ENCODE measurements at places on chromosomes 6 and 20. TPM values are rescaled to one million over a fixed set of nuclear protein-coding genes. Genes with fewer than 3 reads are reported as not detected.

The C6orf15 gene
- total RNA-seq = not detected

The TPD52L1 gene
- 54.5 TPM for total RNA-seq

The ABT1 gene
- total RNA-seq = 35.1 TPM

The PTPRT gene
- total RNA-seq = not detected

The ANGPT4 gene
- not detected for total RNA-seq

The MTFR2 gene
- 2.7 TPM for total RNA-seq

The OXT gene
- not detected for total RNA-seq

The SLC13A3 gene
- total RNA-seq = 4.1 TPM

The CDH4 gene
- total RNA-seq = not detected

The KHDC1L gene
- total RNA-seq = not detected

The SLC22A3 gene
- not detected for total RNA-seq

The RIPOR2 gene
- 7.4 TPM for total RNA-seq

The CALHM4 gene
- not detected for total RNA-seq

The ATXN1 gene
- 17.2 TPM for total RNA-seq

The CALHM5 gene
- not detected for total RNA-seq

The EMILIN3 gene
- total RNA-seq = 0.24 TPM

The BTNL2 gene
- total RNA-seq = not detected

The ZNF343 gene
- total RNA-seq = 10.6 TPM

The TSBP1 gene
- not detected for total RNA-seq

The ACTL10 gene
- total RNA-seq = not detected

The LPIN3 gene
- total RNA-seq = 8.9 TPM
